ENCODE measurements at places on chromosomes 1 and 21. TPM values are rescaled to one million over a fixed set of nuclear protein-coding genes. Genes with fewer than 3 reads are reported as not detected.

The NTRK1 gene
- not detected for total RNA-seq

DNA sequence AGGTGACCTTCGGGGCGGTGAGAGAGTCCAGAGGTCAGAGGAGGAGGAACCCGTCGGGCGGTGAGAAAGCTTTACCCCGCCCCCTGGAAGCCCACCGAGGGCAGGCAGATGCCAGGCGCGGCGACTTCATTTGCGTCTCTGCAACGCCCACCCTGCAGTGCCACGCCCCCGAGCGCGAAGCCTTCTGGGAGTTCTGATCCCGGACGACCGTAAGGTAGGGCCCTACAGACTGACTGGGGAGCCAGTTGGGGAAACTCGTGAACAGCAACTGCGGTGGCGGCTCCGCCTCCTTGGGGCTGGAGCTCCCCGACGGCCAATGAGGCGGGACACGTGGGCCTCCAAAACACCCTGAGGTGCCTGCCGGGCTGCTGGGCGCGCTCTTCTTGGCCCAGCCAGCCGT lies 46.0 kb upstream of the EDARADD start:
- H3K4me3 ChIP-seq: no peak overlapping the region
- peaks cover 3% of the 10 kb centered on the region for H3K27me3 ChIP-seq
- no peak for DNase-seq
- no peaks in the 10 kb centered on the region for H3K36me3 ChIP-seq

The AIRE gene
- total RNA-seq: not detected

DNA sequence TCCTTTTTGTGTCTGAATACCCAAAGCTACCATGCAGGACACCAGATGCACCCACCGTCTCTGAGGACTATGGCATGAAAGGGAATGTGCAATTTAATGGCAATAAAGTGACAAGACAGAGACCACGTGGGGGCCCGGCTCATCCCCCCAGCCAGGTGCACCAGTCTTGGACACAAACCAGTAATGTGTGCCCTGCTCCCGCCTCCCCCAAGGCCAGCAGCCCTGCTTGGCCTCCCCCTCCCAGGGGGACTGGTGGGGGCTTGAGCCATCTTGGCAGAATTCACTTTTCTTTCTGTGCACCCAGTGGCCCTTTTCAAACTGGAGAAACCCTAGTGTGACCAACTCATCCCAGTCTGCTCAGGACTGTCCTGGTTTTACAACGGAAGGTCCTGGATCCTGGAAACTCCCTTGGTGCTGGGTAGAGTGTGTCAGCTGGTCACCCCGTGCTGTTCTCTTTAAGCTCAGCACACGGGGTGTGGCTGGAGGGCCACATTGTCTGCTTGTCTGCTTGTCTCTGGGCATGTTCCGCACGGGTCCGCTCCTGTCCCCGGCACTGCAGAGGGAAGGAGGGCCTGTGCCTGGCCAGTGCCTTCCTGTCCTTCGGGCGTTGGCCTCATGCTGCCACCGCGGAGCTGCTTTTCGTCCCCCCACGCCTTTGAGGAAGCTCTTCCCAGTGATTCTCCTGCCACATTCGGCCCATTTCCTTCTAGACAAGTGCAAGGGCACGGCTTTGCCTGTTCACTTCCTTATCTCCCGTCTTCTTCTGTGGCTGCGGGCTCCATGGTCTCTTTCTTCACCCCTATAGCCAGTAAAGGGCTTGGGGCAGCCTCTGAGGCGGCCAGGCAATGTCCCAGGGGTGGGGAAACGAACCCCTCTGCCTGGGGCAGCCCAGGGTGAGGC lies 45.8 kb upstream of the TTC34 start:
- H3K27me3 ChIP-seq: peaks cover 7% of the 10 kb centered on the region
- no peak overlapping the region for H3K4me3 ChIP-seq
- H3K27ac ChIP-seq: no peak overlapping the region
- DNase-seq: no peak

- no peak for DNase-seq
- no peaks in the 10 kb centered on the region for H3K27me3 ChIP-seq
- H3K36me3 ChIP-seq: peaks cover 85% of the 10 kb centered on the region
These were observed 12.6 kb downstream of the ETS2 start for GRCh38 chr21:38818325-38818723.
